IMR-90 (cell line): ENCODE measurements at places on chromosomes 1 and 21. TPM values are rescaled to one million over a fixed set of nuclear protein-coding genes. Genes with fewer than 3 reads are reported as not detected.

DNA sequence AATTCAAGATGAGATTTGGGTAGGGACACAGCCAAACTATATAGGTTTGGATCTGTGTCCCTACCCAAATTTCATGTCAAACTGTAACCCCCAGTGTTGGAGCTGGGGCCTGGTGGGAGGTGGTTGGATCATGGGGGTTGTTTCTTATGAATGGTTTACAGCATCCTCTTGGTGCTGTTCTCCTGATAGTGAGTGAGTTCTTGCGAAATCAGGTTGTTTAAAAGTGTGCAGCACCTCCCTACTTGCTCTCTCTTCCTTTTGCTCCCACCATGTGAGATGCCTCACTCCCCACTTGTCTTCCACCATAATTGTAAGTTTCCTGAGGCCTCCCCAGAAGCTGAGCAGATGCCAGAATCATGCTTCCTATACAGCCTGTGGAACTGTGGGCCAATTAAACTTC lies 17.3 kb downstream of the ODF2L start:
- no peaks in the 10 kb centered on the region for H3K4me1 ChIP-seq
- H3K27ac ChIP-seq: no peak overlapping the region
- no peak for DNase-seq

GRCh38 chr1:213899413-213899812 lies 88.4 kb upstream of the PROX1 start:
- DNase-seq: no peak
- H3K4me3 ChIP-seq: no peak overlapping the region
- H3K27ac ChIP-seq: no peak overlapping the region
- no peaks in the 10 kb centered on the region for H3K27me3 ChIP-seq
- H3K4me1 ChIP-seq: no peaks in the 10 kb centered on the region
- no peaks in the 10 kb centered on the region for H3K36me3 ChIP-seq

DNA sequence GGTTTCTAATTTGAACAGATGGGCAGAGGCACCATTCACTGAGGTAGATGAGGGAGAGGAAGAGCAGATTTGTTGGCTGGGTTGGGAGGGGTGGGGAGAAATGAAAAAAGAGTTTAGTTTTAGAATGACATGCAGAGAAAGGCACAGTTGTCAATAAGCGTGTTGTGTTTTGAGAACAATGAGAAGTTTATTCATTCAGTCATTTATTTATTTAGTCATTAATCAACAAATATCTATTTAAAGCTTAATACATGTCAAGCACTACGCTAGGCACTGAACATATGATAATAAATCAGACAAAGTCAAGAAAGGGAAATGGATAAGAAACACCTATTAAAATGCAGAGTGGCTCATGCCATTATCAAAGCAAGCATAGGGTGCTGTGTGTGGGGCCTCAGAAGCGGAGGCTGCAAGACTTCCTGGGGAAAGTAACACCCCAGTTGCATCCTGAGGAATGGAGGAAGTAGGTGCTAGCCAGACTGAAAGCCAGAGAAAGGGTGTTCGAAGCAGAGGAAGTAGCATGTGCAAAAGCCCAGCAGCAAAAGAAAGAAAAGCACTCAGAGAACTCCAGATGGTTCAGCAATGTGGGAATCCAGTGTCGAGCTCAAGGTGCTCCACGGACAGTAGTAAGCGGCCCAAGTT lies 114.1 kb downstream of the RNF220 start:
- H3K27ac ChIP-seq: no peak overlapping the region
- H3K36me3 ChIP-seq: no peaks in the 10 kb centered on the region
- H3K4me3 ChIP-seq: no peak overlapping the region
- no peaks in the 10 kb centered on the region for H3K4me1 ChIP-seq
- DNase-seq: no peak

GRCh38 chr1:182484531-182485257 lies 34.7 kb downstream of the RGSL1 start:
- H3K4me1 ChIP-seq: no peaks in the 10 kb centered on the region
- no peak overlapping the region for H3K27ac ChIP-seq
- H3K27me3 ChIP-seq: no peaks in the 10 kb centered on the region
- no peak overlapping the region for H3K4me3 ChIP-seq
- DNase-seq: no peak

DNA sequence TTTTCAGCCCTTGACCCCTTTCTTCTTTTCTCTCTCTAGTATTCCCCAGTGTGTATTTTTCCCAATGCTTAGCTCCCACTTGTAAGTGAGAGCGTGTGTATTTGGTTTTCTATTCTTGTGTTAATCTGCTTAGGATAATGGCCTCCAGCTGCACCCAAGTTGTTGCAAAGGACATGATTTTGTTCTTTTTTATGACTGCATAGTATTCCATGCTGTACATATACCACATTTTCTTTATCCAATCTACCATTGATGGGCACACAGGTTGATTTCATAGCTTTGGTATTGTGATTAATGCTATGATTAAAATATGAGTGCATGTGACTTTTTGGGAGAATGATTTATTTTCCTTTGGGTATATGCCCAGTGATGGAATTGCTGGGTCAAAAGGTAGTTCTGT lies 104.8 kb downstream of the PDE4B start:
- H3K36me3 ChIP-seq: no peaks in the 10 kb centered on the region
- DNase-seq: no peak
- no peaks in the 10 kb centered on the region for H3K4me1 ChIP-seq
- no peak overlapping the region for H3K4me3 ChIP-seq
- H3K27ac ChIP-seq: no peak overlapping the region

SGIP1 gene
- total RNA-seq: 27.1 and 43.6 TPM in 2 replicates

PLA2G2D gene
- not detected in 2 replicates for total RNA-seq

GRCh38 chr1:43841321-43842174 lies 92.1 kb upstream of the ARTN start:
- peaks cover 1% of the 10 kb centered on the region; the same call in 1 of the 2 replicates for H3K4me1 ChIP-seq
- peaks cover 12% of the 10 kb centered on the region for H3K36me3 ChIP-seq

- no peaks in the 10 kb centered on the region for H3K27me3 ChIP-seq
- DNase-seq: no peak
- no peak overlapping the region for H3K27ac ChIP-seq
- no peak overlapping the region for H3K4me3 ChIP-seq
Observed at GRCh38 chr1:58905628-58906221, 121.9 kb upstream of the JUN start.

GRCh38 chr1:101136739-101137138 lies 100.1 kb upstream of the S1PR1 start:
- no peaks in the 10 kb centered on the region for H3K27me3 ChIP-seq
- peak; percentile 19 for DNase-seq
- H3K27ac ChIP-seq: no peak overlapping the region
- no peaks in the 10 kb centered on the region for H3K36me3 ChIP-seq

DNA sequence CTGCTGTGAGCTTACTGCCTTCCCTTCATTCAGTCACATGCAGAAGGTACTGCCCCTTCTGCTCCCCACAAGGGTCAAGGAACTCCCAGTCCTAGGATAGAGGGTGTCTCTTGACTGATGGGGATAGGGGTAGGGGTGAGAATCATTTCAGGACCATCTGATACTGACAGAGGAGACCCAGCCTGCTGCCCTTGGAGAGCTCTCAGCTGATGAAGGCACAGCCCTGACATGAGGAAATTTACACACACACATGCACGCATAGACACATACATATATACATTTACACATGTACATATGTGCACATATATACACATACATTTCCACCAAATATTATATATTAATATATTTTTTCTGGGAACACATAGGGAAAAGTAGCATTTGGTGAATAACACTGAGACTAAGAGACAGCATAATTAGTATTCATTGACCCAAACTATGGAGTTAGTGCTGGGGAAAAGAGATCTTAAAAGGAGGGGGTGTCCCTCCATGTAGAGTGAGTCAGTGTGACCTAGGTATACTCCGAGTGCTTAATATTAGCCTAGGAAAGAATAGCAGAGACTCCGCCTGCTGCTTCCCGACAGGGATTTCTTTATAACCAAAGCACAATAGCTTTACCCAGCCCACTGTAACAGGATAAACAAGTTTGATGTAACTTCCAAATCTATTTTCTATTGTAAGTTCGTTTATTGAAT lies 27.6 kb upstream of the HHAT start:
- H3K4me3 ChIP-seq: no peak overlapping the region
- H3K27me3 ChIP-seq: peaks cover 22% of the 10 kb centered on the region
- no peaks in the 10 kb centered on the region for H3K36me3 ChIP-seq
- no peaks in the 10 kb centered on the region for H3K4me1 ChIP-seq
- H3K27ac ChIP-seq: no peak overlapping the region
- no peak for DNase-seq

DNA sequence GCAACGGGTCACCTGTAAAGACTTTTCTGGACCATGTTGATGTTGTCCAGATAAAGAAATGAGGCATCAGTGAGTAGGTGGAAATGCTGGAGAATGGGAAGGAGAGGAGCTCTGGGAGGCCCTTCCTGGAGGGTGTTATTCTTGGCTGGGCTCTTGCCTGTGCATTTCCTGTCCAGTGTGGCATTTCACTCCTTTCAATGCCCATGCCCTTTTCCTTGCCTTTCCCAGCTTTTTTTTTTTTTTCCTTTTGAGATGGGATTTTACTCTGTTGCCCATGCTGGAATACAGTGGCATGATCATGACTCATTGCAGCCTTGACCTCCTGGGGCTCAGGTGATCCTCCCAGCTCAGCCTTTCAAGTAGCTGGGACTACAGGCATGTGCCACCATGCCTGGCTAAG lies 11.8 kb downstream of the NOS1AP start:
- no peaks in the 10 kb centered on the region for H3K4me1 ChIP-seq
- H3K27me3 ChIP-seq: peaks cover 6% of the 10 kb centered on the region
- no peak for DNase-seq
- H3K36me3 ChIP-seq: no peaks in the 10 kb centered on the region

DNA sequence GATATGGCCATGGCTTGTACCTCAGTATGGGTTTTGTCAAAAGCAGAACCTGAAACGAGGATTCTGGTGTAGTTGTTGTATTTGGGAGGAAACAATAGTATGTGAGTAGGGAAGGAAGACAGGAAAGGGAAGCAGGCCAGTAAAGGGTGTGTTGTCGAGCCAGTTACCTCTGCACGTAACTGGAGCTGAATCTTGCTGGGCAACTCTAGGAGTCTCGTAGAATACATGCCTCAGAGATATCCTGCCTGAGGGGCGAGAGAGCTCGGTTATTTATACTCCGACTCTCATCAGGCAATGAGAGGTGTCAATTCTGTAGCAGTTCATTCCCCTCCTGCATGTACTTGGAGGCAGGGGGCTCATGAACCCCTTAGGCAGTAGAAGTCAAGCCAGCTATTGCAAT lies 45.9 kb upstream of the KIF26B start:
- H3K27me3 ChIP-seq: no peaks in the 10 kb centered on the region; the same call in 1 of the 2 replicates
- no peaks in the 10 kb centered on the region for H3K36me3 ChIP-seq
- no peak overlapping the region for H3K27ac ChIP-seq
- DNase-seq: no peak

- no peak overlapping the region for H3K27ac ChIP-seq
- peaks cover 3% of the 10 kb centered on the region for H3K4me1 ChIP-seq
- peaks cover 4% of the 10 kb centered on the region for H3K27me3 ChIP-seq
- peak; percentile 43 for DNase-seq
Observed at GRCh38 chr1:234326497-234327366, 46.5 kb upstream of the COA6 start.

GBP4 gene
- not detected in 2 replicates for total RNA-seq

CSMD2 gene
- under 0.01 and 0.28 TPM in 2 replicates for total RNA-seq

DNA sequence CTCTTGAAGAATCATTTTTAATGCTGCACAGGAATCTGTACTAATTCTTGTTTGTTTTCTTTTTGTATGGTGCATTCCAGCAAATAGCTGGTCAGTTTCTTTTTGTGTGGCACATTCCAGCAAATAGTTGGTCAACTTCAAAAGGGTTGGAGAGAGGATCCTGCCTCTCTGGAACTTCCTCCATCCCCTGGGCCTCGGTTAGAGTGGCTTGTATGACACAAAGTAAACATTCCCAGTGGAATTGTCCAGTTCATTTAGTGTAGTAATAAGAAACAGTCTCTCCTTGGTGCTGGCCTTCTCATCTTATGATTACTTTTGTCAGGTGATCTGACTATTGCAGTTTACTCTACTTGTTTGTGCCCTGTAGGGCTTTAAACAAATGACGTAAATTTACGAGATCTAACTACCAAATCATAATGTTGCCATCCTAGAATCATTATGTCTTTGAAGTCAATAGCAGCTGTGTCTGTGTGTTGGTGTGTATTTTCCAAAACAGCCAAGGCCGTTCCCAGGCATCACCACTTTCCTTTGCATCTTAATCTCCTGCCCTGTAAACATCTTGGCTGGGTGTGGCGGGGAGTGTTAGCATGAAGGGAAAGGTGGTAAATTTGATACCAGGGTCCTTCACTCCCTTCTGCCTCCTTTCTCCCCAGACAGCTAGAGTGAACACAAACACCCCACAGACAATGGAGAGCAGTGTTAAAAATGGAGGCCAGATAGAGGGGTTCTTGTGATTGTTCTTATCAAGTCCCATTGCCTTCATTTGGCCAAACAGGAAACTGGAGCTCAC lies 77.9 kb downstream of the CDC7 start:
- peaks cover 27% of the 10 kb centered on the region for H3K4me1 ChIP-seq
- H3K4me3 ChIP-seq: no peak overlapping the region

GRCh38 chr1:28180306-28181305 lies 4.1 kb upstream of the PTAFR start:
- H3K4me3 ChIP-seq: no peak overlapping the region
- no peak overlapping the region for H3K27ac ChIP-seq
- H3K27me3 ChIP-seq: no peaks in the 10 kb centered on the region
- DNase-seq: no peak

DNA sequence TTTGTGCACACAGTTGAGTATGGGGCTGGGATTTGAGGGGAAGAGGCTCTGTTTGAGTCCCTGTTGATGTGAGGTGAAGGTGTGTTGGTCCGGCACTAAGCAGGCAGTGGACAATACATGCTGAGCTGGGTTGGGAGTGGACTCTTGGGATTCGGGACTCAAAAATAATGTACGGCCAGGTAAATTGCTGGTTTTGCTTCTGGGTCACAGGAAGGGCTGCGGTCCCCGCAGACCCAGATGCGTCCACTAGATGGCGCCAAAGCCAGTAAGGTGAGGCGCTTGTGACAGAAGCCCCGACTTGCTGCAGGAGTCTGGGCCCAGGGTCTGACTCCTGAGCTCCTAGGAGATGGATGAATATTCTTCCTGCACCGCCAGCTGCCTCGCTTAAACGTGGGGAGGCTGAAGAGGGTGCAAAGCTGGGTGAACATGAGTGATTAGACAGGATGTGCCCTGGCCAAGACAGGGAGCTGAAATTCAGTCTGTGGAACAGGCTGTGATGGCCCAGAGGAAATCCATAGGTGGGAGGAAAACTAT lies 61.4 kb downstream of the ACBD3 start:
- no peaks in the 10 kb centered on the region for H3K27me3 ChIP-seq
- H3K27ac ChIP-seq: no peak overlapping the region
- H3K36me3 ChIP-seq: no peaks in the 10 kb centered on the region
- DNase-seq: peak; percentile 73

SPRR2B gene
- total RNA-seq: not detected in 2 replicates
